Psoas muscle (tissue), 8 donors: ENCODE measurements at places on chromosomes 7 and 10.

GRCh38 chr7:80902716-80903308 lies 16.0 kb downstream of the SEMA3C start:
- no peaks in the 10 kb centered on the region for H3K27me3 ChIP-seq
- H3K4me1 ChIP-seq, result peaks cover 30% of the 10 kb centered on the region
- no peaks in the 10 kb centered on the region for H3K36me3 ChIP-seq
- H3K4me3 ChIP-seq, result no peak overlapping the region
- no peak overlapping the region for H3K27ac ChIP-seq

GRCh38 chr7:119640861-119641260 lies 632.1 kb upstream of the KCND2 start:
- H3K4me3 ChIP-seq, result no peak overlapping the region
- H3K36me3 ChIP-seq, result no peaks in the 10 kb centered on the region
- H3K27ac ChIP-seq, result no peak overlapping the region
- no peak for DNase-seq
- H3K27me3 ChIP-seq, result no peaks in the 10 kb centered on the region

- DNase-seq, result no peak
- no peaks in the 10 kb centered on the region for H3K27me3 ChIP-seq
- no peak overlapping the region for H3K27ac ChIP-seq
Measured at GRCh38 chr7:122626785-122627184, 72.1 kb downstream of the RNF133 start.

- no peak for DNase-seq
- H3K4me1 ChIP-seq, result no peaks in the 10 kb centered on the region
- H3K27me3 ChIP-seq, result peaks cover 38% of the 10 kb centered on the region
- H3K36me3 ChIP-seq, result no peaks in the 10 kb centered on the region
- H3K4me3 ChIP-seq, result no peak within 1 kb of the TSS
- no peak within 1 kb of the TSS for H3K27ac ChIP-seq
Measured at GRCh38 chr10:26216585-26217395, at the start of gene GAD2. Gene GAD2 (plus strand): TSS chr10:26216774. CDS start chr10:26216810, 36 bp downstream.

- H3K27ac ChIP-seq, result peak overlapping the region; percentile 55
- DNase-seq, result no peak
- H3K4me3 ChIP-seq, result no peak overlapping the region
- H3K36me3 ChIP-seq, result no peaks in the 10 kb centered on the region
- H3K27me3 ChIP-seq, result no peaks in the 10 kb centered on the region
Measured at GRCh38 chr7:226281-226895, 34.0 kb downstream of the FAM20C start.

DNA sequence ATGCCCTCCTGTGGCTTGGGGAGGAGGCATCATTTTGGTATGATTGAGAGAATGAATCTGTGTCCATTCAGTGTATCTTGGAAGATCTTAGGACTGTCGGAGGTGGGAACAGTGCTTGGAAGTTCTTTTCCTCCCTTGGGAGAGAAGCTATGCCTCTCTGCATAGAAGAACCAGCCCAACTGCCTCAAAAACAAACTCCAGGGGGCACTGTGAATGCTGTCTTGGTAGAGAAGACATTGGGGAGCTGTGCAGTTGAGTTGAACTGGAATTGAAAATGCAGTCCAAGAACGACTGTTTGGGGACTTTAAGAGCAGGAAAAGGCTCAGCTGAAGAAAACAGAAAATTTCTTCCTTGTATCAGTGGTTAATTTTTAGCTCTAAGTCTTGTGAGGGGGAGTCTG lies 4.9 kb upstream of the GJD4 start:
- no peaks in the 10 kb centered on the region for H3K36me3 ChIP-seq
- no peaks in the 10 kb centered on the region for H3K27me3 ChIP-seq
- no peaks in the 10 kb centered on the region for H3K4me1 ChIP-seq
- no peak overlapping the region for H3K27ac ChIP-seq

- H3K4me3 ChIP-seq, result no peak overlapping the region
- H3K27me3 ChIP-seq, result no peaks in the 10 kb centered on the region
- H3K36me3 ChIP-seq, result no peaks in the 10 kb centered on the region
Measured at GRCh38 chr7:45114926-45115325, 3.4 kb upstream of the TBRG4 start.

DNA sequence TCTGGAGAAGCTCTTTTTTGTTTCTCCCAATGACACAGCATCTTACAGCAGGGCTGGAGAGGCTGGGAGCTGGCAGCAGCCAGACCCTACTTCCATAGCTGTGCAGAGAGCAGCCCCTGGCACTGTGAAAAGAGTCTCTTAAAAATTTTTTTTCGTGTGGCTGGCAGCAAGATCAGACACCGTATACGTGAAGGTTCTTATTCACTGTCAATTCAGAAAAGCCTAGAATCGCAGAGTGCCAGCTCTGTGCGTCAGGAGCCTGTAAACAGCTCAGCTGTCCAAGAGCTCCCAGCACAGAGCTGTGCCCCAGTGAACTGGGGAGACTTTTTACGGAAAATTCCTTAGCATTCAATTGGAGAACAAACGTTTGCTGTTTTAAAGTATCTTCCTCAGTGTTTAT lies 6.5 kb downstream of the BAG3 start:
- DNase-seq, result no peak
- peak overlapping the region; percentile 86 for H3K4me3 ChIP-seq
- H3K27me3 ChIP-seq, result no peaks in the 10 kb centered on the region
- peaks cover 75% of the 10 kb centered on the region for H3K4me1 ChIP-seq
- H3K27ac ChIP-seq, result peak overlapping the region; percentile 99

DNA sequence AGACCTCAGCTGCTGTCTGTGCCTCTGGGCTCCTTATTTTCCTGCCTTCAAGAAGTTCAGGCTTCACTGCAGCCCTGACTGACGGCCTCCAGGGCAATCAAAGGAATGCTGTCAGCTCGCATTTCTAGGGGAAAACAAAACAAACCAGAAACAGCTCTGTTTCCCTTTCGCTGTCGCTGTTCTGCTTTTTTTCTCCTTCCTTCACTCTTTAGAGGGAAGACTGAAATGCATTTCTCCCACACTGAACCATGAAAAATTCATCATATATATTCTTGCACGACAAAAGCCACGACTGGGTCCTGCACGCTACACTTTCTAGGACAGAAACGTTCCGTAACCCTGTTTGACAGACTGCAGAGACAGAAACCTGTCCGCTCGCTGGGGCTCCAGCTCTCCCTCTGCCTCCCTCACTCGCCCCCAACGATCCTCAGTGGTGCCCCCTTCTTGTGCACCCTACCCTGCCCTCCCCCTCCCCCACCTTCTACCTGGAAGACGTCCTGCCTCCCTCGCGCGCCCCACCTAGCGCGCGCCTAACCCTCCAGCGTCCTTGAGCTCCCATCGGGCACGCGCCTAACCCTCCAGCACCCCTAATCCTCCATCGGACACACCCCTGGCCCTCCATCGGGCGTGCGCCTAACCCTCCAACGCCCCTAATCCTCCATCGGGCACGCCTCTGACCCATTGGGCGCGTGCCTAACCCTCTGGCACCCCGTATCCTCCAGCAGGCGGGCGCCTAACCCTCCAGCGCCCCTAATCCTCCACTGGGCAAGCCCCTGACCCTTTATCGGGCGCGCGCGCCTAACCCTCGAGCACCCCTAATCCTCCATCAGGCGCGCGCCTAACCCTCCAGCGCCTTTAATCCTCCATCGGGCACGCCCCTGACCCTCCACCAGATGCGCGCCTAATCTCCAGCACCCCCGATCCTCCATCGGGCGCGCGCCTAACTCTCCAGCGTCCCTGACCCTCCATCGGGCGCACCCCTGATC lies 37.1 kb downstream of the SVOPL start:
- no peaks in the 10 kb centered on the region for H3K36me3 ChIP-seq
- H3K27ac ChIP-seq, result no peak overlapping the region
- no peaks in the 10 kb centered on the region for H3K4me1 ChIP-seq
- peak overlapping the region; percentile 47 for H3K4me3 ChIP-seq

DNA sequence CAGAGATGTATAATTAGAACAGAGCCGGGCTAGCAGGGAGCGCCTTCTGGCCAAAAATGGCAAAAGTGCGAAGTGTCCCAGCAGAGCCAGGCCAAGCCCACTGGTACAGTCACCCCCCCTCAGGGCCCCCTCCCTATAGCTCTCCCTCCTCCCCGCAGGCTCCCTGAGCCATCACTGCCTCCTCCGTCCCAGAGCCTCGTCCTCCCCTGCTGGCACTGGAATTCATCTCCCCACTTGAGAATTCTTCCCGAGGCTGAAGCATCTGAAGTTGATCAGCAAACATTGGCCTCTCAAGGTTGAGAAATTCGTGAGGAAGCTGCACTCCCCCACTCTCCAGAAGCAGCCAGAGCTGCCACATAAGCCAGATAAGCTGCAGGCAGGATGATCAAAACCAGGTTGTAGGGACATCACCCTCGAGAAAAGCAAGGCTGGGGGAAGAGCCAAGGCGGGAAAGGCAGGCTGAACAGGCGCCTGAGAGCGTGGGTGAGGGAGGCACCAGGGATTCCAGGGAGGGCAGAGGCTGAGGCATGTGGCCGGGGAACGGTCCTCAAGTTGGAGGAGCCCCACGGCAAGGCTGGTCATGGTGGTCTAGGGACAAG lies 23.4 kb downstream of the CAMK2G start:
- DNase-seq, result peak; percentile 73
- H3K4me1 ChIP-seq, result peaks cover 13% of the 10 kb centered on the region
